ENCODE measurements at places on chromosomes 7 and 10.

DNA sequence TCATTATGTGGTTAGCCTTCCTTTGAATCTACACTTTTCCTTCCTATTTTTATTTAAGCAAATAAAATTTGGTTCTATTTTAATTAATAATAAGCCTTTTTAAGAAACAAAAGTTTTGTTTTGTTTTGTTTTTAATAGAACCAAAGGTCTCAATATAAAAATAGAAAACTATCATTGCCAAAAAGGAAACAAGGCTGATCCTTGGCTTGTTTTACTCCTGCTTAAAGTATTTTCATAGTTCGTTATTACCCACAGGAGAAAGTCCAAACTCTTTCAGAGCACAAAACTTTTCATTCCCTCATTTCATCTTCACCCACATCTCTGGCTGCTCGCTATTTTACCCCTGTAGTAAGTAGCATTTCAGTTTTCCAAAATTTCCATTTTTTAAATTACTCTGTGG lies 374.8 kb downstream of the SEMA3D start:
- no peak for DNase-seq

GRCh38 chr10:132691711-132692153 lies 94.2 kb downstream of the NKX6-2 start:
- DNase-seq, result no peak

- DNase-seq, result no peak
Measured at GRCh38 chr7:27324246-27324645, 81.6 kb downstream of the EVX1 start.

DNA sequence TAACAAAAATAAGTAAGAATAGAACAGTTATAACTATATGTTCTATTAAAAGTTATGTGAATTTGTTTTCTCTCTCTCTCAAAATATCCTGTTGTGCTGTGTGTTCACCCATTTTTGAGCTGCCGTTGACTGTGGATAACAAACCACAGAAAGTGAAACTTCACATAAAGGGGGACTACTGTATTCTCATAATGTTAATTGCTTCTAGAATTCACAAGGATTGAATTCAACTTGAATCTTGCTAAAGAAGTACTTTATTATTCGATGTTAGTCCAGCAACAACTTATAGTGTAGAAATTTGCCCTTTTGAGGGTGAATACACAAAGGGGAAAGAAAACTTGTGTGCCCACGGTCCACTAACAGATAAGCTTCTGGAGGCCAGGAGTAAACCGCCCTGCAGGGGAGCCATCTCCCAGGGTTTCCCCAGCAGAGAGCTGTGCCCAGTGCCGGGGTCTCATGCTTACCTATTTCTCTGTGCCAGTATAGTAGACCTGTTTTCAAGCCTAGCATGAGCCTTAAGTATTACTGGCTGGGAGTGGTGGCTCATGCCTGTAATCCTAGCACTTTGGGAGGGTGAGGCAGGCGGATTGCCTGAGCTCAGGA lies 87.1 kb downstream of the KAT6B start:
- no peak for DNase-seq

- DNase-seq, result no peak
Measured at GRCh38 chr7:157612664-157613561, 276.1 kb downstream of the DNAJB6 start.

GRCh38 chr10:95628786-95629185 lies 27.7 kb downstream of the ALDH18A1 start:
- no peak for DNase-seq

DNA sequence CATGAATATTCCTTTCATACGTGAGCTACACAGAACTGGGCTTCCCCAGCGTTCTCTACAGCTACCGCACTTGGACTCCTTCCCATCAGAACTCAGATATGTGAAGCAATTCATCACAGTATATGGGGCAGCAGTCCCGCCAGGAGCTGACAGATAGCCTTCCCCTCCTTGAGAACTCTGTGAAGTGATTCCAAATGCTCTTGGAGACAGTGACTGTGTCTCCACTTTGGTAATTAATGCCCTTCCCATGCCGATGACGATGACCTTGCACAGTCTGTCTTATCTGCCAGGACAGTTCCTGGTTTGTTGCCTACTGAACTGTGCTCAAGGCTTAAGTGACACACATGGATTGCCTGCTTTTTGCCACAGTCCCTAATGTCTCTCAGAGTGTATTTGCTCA lies 75.0 kb upstream of the AFAP1L2 start:
- DNase-seq, result no peak

DNA sequence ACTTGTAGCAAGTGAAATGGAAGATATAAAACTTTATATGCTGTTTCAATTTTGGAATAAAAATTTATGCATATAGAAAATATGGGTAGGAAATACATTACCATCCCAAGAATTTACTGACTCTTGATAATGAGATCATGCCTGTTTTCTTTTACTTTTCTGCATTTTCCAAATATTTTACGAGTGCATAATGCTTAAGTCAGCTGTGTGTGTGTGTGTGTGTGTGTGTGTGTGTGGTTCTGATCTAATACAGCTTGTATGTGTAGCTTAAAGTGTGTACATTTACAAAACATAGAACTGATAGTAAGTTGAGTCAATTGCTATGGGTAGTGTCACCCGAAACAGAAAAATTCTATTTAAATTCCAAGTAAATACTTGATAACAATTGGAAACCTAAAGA lies 315.9 kb upstream of the LRRN3 start:
- DNase-seq, result no peak

DNA sequence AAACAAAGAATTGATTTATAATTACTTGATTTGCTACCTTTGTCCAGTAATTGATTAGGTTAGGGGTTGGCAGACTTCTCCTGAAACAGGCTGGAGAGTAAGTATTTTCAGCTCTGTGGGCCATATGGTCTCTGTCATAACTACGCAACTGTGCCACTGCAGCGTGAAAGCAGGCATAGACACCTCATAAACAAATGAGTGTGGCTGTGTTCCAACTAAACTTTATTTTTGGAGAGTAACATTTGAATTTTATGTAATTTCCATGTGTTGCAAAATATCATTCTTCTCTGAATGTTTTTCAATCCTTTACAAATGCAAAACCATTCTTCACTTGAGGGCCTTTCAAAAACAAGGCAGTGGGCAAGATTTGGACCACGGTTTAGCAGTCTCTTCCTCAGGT lies 76.9 kb downstream of the GALNT17 start:
- no peak for DNase-seq

DNA sequence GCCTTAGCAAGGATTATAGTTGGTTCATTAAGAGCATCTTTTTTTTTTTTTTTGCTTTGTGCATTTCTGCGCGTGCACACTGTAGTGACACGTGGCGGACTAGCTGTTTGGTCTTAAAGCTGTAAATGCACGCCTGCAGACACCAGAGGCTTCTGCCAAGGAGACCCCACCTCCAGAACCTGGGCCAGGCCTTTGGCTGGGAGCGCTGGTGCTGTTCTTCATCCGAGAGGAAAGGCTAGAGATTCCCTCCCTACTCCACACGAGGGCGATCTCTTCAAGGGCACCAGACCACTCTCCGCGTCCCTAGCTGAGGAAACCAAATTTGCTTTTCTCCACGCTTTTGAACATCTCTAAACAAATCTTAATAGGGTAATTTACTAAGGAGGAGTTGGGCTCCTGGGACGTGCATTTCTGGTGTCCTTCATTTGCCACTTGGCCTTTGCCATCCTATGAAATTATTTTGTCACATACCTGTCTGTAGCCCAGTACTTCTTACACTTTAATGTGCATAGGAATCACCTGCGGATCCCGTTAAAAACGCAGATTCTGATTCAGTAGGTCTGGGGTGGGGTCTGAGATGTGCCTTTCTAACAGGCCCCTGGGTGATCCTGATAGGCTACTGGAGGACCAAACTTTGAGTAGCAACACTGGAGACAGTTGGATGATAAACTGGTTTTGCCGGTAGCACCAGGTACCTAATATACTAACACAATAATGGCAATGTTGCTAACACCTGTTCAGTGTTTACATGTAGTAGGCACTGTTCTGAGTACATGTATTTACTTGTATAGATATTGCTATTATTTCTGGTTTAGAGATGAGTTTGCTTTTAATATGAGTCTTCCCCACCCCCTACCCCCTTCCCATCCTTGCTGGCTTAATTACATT lies 1.3 kb upstream of the SLC26A5 start:
- DNase-seq, result no peak

DNA sequence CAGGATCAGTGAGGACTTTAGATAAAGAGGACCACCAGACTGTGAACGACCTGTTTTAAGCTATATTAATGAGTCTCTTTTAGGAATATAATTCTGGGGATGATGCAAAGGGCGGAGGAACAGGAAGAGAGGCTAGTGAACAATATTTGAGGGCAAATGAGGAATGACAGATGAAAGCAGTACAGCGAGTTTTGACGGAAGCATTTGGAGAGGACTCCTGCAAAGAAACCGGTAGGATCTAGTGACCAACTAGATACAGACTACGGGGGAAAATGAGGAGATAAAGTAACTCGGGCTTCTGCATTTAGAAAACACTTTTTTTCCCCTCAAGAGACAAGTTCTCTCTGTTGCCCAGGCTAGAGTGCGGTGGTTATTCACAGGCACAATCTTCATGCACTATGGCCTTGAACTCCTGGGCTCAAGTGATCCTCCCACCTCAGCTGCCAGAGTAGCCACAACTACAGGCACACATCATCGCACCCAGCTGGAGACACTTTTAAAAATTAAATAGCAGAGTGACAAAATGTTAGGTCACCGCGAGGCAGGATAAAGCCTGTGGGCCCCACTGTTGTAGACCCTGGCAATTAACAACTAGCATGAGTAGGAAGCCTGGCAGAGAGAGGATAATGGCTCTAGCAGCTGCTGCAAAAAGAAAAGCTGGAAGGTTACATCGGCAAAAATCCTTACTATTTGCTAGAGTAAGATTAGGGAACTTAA lies 143.2 kb downstream of the SRPK2 start:
- DNase-seq, result no peak

GRCh38 chr10:4214908-4215307 lies 429.9 kb upstream of the KLF6 start:
- DNase-seq, result no peak

- no peak for DNase-seq
Measured at GRCh38 chr7:98922392-98923187, 44.3 kb downstream of the TRRAP start.

GRCh38 chr7:14899030-14899429 lies 3.5 kb downstream of the DGKB start:
- no peak for DNase-seq

DNA sequence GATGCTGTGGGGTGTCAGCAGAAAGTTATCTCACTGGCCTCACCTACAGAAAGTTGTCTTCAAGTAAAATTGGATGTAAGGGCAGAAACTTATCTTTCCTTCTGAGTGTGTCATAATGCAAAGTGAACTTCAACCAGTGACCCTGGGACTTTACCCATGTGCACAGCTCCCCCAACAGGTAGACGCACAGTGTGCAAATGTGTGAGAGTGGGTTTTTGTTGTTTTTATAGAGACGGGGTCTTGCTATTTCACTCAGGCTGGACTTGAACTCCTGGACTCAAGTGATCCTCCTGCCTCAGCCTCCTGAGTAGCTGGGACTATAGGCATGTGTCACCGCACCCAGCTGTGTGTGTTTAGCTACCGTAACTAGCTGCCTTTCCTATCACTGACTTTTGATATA lies 6.4 kb upstream of the KAZALD1 start:
- DNase-seq, result no peak

- DNase-seq, result no peak
Measured at GRCh38 chr7:2038931-2039728, 193.6 kb downstream of the MAD1L1 start.

- DNase-seq, result no peak
Measured at GRCh38 chr10:29957907-29958331, 101.5 kb downstream of the JCAD start.

DNA sequence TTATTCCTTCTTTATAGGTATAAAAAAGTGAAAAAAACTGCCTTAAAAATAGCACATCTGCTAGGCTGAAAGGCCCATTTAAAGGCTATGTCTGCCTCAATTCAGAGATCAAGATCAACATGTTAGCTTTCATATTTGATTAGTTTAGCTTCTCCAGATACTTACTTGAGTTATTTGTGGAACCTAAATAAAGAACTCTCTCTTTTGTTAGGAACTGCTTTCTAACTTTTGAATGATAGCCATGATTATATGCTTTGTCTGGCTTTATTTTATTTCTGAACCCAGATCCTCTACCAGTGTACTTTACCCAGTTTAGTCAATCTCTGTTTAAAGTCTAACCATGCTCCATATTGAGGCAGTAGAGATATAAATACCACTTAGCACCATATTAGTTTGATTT lies 515.5 kb upstream of the SEMA3D start:
- no peak for DNase-seq

DNA sequence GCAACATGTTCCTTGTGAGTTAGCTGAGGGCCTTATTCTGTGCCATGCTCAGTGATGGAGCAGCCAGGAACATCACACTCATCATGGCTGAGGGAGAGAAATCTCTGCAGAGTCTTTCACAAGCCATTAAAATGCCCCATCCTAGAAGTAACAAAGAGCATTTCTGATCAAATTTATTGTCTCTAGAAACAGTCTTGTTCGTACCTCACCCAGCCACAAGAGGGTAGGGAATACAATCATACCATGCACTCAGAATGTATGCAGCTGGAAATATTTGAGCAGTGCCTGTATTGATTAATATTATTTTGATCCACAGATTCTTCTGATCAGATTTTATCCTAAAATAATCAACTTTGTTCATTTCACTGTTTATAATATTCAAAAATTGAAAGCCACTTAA lies 17.3 kb downstream of the VPS26A start:
- no peak for DNase-seq

GRCh38 chr7:114087653-114088469 lies 169.1 kb upstream of the PPP1R3A start:
- DNase-seq, result no peak

GRCh38 chr7:22728401-22729029 lies 1.5 kb downstream of the IL6 start:
- DNase-seq, result no peak

GRCh38 chr10:101857802-101858476 lies 14.3 kb upstream of the KCNIP2 start:
- no peak for DNase-seq

- no peak for DNase-seq
Measured at GRCh38 chr7:92590711-92591310, 621 bp upstream of the FAM133B start.

GRCh38 chr10:120110196-120110595 lies 217.7 kb downstream of the SEC23IP start:
- no peak for DNase-seq

- no peak for DNase-seq
Measured at GRCh38 chr7:137962875-137963507, 38.9 kb downstream of the CREB3L2 start.
